ENCODE measurements at places on chromosomes 1 and 21.

DNA sequence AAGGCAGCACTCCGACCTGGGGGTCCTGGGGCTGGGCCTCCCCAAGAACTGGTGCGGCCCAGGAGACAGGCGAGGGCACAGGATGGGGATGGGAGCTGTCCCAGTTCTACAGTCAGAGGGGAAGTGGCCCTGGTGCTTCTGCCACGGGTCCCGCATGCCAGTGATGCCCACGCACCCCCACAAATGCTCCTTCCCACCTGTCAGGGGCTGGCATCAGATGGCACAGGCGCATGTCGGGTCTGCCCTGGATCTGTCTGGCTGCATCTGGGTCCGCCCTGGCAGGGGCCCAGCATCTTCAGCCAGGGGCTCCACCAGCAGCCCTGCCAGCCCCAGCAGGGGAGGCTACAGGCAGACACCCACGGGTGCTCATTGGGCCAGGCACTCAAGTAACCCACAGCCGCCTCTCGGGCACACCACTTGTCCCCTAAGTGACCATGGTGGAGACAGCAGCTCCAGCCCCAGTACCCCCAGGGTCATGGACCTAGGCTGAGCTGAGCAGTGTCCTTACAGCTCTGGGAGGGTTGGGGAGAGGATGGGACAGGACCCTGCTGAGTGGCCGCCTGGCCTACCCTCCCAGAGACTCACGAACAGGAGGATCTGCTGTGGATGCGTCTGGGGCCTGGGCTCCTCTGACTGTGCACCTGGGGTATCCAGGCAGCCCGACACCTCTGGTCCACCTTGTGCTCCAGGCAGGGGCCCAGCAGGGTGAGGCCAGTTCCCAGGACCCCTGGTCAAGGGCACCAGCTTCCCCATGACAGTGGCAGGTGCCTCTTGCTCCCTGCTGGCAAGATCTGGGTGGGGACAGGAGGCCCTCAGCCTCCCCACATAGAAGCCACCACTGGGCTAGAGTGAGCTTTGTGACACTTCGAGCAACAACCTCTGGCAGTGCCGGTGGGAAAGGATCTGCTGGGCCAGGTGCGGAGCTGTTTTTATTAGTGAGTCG is 5.4 kb downstream of the SMIM1 start:
- H3K4me3 ChIP-seq: no peak overlapping the region
- H3K27me3 ChIP-seq: no peaks in the 10 kb centered on the region
- peaks cover 48% of the 10 kb centered on the region for H3K36me3 ChIP-seq
- DNase-seq: no peak
- peak overlapping the region; percentile 15 for H3K27ac ChIP-seq

- H3K4me3 ChIP-seq: no peak overlapping the region
- no peaks in the 10 kb centered on the region for H3K4me1 ChIP-seq
- no peaks in the 10 kb centered on the region for H3K36me3 ChIP-seq
- no peak for DNase-seq
- no peaks in the 10 kb centered on the region for H3K27me3 ChIP-seq
- no peak overlapping the region for H3K27ac ChIP-seq
Observed at GRCh38 chr1:240117930-240118329, 26.2 kb downstream of the FMN2 start.

DNA sequence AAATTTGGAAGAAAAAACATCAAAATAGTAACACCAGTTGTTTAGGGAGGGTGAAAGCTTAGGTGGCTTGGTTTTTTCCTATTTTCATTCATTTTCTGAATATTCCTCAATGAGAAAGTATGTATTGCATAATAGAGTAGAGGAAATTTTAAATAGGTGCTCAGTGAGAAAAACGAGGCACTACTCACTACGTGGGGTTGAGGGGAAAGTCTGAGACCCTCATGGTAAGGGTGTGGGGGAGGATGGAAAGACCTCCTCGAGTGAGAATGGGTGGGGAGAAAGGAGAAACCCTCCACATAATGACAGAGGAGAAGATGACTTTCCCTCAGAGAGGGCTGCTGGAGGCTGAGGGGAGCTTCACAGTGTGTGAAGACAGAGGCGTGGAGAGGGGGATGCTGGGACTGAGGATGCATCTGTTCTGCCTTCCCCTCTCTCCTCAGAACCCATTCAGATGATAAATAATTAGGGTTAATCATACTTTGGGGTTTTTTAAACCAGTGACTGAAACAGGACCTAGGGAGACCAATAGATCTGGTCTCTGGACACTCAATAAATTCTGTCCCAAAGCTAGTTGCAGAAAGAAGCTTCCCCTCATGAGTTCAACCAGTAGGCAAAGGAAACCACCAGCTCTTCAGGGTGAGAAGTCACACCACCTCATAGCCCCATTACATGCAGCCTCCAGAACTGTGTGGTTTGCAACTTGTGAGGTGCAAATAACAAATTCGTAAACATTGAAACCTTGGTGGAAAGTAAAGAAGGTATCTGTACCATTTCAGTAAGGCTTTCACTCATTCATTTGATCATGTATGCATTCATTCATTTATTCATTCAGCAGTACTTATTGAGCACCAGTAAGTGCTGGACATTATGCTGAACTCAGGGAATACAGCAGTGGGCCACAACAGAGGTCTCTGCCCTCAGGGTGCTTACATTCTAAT is 17.1 kb downstream of the SLAMF7 start:
- H3K4me3 ChIP-seq: peak overlapping the region; percentile 62
- DNase-seq: peak; percentile 53
- peak overlapping the region; percentile 94 for H3K27ac ChIP-seq
- peaks cover 59% of the 10 kb centered on the region for H3K4me1 ChIP-seq
- no peaks in the 10 kb centered on the region for H3K27me3 ChIP-seq
- H3K36me3 ChIP-seq: peaks cover 42% of the 10 kb centered on the region

DNA sequence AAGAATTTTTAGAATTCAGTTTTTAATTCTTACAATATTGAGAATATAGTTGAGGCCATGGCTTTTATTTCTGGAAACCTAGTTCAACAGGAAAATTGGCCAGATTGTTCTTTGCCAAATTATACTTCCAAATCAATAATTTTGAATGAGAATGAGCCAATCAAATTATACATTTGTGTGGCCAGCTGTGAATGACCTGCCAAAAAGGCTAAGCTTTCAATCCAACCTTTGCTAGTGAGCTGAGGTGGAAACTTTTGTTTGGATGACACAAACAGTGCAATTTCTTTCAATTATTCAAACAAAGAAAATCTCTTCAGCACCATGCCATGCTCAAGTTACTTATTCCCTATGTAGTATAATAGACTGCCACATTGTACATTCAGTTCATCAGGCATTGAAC is 167.8 kb downstream of the PATJ start:
- H3K4me3 ChIP-seq: no peak overlapping the region
- peaks cover 20% of the 10 kb centered on the region for H3K36me3 ChIP-seq
- H3K27ac ChIP-seq: no peak overlapping the region
- peaks cover 3% of the 10 kb centered on the region for H3K4me1 ChIP-seq
- H3K27me3 ChIP-seq: no peaks in the 10 kb centered on the region
- DNase-seq: no peak

- no peak for DNase-seq
- no peak overlapping the region for H3K27ac ChIP-seq
- peaks cover 3% of the 10 kb centered on the region for H3K36me3 ChIP-seq
- H3K4me1 ChIP-seq: no peaks in the 10 kb centered on the region
- no peaks in the 10 kb centered on the region for H3K27me3 ChIP-seq
Observed at GRCh38 chr1:37705399-37705798, 13.1 kb downstream of the CDCA8 start.

- H3K27me3 ChIP-seq: peaks cover 50% of the 10 kb centered on the region
- H3K36me3 ChIP-seq: no peaks in the 10 kb centered on the region
- H3K27ac ChIP-seq: no peak overlapping the region
- H3K4me1 ChIP-seq: no peaks in the 10 kb centered on the region
Observed at GRCh38 chr1:166952002-166952746, 23.2 kb downstream of the ILDR2 start.

DNA sequence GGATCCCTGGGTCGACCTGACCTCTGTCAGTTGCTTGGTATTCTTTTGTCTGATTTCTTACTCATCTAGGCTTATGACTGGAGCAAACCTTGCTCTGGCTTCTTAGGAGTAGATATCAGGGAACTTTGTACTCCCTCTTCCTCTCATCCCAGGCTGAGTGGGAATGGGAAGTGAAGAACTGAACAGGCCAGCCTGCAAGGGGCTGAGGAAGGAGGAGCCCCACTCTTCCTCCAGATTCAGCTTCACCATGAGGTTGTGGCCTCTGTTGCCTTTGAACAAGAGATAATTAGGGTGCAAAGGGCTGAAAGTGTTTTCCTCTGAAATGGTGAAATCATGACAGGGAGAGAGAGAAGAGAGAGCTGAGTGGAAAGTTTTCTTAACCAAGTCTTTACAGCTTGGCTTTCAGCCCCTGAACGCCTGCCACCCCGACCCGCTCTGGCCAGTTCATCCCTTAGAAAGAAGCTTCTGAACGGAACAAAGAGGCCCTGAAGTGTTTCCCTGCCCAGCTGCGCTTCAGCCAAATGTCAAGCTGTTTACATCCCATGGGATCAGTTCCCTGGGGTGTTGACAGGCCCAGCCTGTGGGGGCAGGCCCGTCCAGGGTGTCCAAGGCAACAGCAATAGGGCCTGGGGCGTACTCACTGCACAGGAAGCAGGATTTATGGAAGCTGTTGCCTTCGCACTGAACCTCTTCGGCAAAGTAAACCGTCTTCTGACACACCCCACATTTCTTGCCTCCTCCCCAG is 11.2 kb downstream of the CSRP1 start:
- H3K27ac ChIP-seq: no peak overlapping the region
- no peaks in the 10 kb centered on the region for H3K27me3 ChIP-seq
- no peak for DNase-seq
- H3K36me3 ChIP-seq: peaks cover 16% of the 10 kb centered on the region
- H3K4me3 ChIP-seq: no peak overlapping the region

DNA sequence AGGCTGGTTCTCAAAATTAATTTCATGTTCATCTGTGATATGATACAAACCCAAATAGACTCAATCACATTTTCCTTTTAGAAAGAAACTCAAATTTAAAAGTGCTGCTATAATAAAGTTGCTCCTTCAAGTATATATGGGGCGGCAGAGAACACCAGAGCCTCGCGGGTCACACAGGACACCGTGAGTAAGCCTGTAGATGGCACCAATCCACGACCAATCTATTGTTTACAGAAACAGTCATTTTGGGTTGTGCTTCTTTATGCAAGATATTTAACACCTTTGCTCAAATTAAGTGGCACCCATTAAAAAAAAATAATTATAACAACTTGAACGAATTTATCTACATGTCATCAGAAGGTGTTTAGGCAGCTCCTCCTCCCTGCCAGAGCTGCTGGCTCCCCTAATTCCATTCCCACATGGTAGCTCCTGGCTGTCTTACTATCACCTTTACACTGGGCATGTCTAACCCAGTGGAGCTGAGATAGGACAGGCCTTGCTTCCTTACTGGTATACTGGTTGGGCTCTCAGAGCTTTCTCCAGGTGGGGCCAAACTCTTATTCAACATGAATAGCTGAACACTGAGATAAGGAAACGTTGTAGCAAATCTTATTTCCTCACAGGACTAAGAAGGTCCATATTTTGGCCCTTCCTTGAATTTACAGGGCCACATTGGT is 287.0 kb downstream of the SDCCAG8 start:
- H3K27me3 ChIP-seq: no peaks in the 10 kb centered on the region
- no peak overlapping the region for H3K4me3 ChIP-seq
- H3K36me3 ChIP-seq: peaks cover 21% of the 10 kb centered on the region
- peak overlapping the region; percentile 11 for H3K27ac ChIP-seq
- H3K4me1 ChIP-seq: peaks cover 10% of the 10 kb centered on the region
- no peak for DNase-seq

- no peak overlapping the region for H3K4me3 ChIP-seq
- no peak overlapping the region for H3K27ac ChIP-seq
- H3K27me3 ChIP-seq: peaks cover 41% of the 10 kb centered on the region
- DNase-seq: no peak
Observed at GRCh38 chr1:207241164-207241934, 80.1 kb upstream of the CD55 start.

DNA sequence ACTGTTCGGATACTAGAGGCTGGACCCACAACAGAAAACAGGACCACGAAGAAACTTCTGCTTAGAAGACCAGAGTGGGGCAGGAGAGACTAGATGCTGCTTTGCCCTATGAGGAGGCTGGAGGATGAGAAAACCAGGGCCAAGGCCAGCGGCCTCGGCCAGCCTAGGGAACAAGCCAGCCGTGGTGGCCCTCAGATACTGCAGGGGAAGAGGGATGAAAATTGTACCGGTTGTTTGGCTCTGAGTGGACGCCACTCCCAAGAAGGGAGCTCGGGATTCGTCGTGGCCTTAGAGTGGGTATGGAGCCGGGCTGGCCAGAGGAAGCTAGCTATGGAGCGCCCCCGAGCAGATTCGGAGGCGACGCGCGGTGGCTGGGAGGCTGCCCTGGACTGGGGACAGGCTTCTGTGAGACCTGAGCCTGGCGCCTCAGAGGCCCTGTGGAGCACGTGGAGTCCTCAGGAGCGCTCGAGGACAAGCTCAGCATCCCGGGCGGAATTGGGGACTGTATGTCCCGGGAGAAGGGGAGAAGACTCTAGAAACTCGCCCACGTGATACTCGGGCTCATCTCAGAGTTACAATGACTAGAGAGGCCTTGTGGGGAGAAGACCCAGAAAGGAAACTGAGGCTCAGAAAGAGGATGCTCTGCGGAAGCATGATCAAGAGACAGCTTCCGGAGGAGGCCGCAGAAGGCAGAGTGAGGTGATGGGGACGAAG is 2.8 kb downstream of the PRRX1 start:
- no peak for DNase-seq
- H3K27ac ChIP-seq: no peak overlapping the region
- H3K4me3 ChIP-seq: no peak overlapping the region

GRCh38 chr1:231919239-231919885 is 292.8 kb downstream of the DISC1 start:
- H3K27ac ChIP-seq: peak overlapping the region; percentile 96
- peaks cover 59% of the 10 kb centered on the region for H3K4me1 ChIP-seq
- peaks cover 11% of the 10 kb centered on the region for H3K36me3 ChIP-seq
- no peak for DNase-seq
- no peaks in the 10 kb centered on the region for H3K27me3 ChIP-seq

DNA sequence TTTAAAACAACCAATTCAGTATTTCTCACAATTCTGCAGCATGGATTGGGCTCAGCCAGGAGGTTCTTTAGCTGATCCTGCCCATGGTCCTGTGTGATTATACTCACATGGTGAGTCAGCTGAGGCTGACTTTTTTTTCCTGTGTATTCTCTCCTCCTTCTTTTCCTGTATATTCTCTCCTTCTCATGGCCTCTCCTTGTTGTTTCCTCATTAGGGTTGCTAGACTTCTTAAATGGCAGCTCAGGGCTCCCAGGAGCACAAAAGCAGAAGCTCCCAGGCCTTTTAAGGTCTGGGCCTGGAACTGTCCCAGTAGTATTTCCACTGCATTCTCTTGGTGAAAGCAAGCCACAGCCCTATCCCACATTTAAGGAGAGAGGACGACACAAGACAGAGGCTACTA is 26.8 kb downstream of the VANGL1 start:
- no peak for DNase-seq
- peak overlapping the region; percentile 25 for H3K27ac ChIP-seq
- no peaks in the 10 kb centered on the region for H3K27me3 ChIP-seq
- H3K4me3 ChIP-seq: no peak overlapping the region
